ENCODE measurements at places on chromosomes 6 and 20.

GRCh38 chr20:43840382-43841070 is 74.1 kb upstream of the TOX2 start:
- no peak for DNase-seq

GRCh38 chr6:27452496-27452897 is 20.4 kb downstream of the ZNF184 start:
- DNase-seq: no peak

DNA sequence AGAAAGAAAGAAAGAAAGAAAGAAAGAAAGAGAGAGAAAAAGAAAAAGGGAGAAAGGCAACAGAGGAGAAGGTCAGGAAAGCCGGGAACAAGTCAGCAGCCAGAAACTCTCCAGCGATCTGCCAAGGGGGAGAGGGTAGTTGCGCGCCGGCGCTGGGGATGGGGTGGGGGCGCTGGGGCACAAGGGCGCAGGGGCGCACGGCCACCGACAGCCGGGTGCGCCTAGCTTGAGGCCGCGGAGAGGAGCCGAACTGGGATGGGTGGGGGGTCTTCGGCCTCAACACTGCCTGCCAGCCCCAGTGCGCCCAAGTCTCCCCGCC is 533 bp upstream of the RSPO3 start:
- DNase-seq: no peak

DNA sequence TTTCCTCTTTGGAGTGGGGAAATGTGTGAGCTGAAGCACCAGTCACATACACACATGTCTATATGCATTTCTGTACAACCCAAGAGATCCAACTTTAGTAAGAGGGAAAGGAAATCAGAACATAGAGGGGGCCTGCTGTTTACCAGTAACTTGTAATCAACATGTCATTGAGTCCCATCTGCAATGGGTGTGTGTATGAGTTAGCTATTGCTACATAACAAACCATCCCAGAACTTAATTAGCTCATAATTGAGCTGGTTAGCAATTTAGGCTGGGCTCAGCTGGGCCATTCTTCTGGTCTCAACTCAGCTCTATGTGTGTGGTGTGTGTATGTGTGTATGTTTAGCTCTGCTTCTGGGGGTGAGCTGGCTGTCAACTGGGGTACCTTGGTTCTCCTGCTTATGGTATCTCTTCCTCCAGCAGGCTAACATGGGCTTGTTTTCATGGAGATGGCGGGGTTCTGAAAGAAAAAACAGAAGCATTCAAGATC is 10.3 kb upstream of the RPP40 start:
- no peak for DNase-seq

DNA sequence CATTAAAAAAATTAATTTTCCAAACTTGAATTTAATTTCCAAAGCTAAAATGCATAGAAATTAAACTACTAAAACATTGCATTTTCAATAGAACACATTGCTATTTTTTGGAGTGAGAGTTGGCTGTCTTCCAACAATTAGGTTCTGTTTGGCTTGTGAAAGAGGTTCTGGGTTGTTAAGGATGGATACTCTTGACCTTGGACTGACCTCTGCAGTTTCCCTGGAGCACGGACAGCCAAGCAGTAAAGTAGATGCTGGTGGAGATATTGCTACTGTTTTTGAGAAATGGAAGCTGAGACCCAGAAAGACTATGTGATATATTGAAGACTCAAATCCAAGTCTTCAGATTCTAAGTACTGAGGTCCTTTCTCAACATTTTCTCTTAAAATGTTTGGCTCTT is 95.9 kb upstream of the CHD6 start:
- no peak for DNase-seq

GRCh38 chr6:118252474-118252873 is 295.6 kb upstream of the PLN start:
- no peak for DNase-seq

DNA sequence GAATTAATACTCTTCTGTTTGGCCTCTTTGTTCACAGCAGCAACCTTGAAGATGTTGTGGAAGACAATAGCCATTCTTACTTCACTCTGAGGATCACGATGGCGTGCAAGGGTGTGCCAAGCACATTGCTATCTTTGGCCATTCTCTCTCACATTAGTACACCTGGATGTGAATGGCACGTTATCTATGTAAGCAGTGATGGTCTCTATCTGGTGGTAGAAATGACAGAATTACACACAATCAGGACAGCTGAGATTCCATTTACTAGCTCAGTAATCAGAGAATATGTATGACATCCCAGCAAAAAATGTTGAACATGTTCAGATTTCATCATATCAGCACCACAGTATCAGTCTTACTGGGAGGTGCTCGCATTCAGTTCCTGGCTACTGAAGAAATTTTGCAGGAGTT is 116.2 kb downstream of the LCA5 start:
- no peak for DNase-seq

GRCh38 chr6:85047818-85048217 is 283.4 kb upstream of the TBX18 start:
- no peak for DNase-seq

DNA sequence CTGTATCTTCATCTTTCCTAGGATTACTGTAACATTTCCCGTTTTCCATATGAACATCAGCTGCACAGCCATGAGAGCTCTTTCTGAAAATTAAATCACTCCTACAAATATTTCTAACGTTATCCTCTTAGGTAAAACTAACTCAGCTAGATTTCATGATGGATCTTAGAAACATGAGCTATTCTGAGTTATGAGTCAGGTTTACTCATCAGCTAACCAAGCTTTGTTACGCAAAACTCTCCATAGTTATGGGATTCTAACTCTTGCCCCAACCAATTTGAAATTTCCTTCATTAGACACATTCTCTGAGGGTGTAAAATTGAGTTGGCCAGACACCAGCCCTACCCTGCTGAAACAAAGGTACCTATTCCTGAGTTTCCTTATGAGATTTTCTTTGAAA is 14.0 kb downstream of the DEFB110 start:
- peak; percentile 27 for DNase-seq

DNA sequence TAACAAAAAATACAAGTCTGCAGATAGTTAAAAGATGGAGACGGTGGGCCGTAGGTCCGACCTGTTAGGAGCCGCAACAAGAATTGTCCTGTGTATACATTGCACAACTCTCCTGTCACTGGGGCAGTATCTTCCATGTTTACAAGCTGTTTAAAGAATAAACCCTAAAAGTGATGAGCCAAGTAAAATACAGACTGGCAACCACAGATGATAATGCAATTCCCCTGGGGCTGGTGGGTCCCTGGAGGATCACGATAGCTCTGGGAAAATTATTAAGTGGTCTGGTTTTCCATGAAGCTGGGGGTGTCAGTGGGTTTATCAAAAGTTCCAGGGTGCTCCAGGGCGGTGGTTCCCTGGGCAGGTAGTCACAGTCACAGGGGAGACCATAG is 8.1 kb upstream of the FAM50B start:
- DNase-seq: no peak

DNA sequence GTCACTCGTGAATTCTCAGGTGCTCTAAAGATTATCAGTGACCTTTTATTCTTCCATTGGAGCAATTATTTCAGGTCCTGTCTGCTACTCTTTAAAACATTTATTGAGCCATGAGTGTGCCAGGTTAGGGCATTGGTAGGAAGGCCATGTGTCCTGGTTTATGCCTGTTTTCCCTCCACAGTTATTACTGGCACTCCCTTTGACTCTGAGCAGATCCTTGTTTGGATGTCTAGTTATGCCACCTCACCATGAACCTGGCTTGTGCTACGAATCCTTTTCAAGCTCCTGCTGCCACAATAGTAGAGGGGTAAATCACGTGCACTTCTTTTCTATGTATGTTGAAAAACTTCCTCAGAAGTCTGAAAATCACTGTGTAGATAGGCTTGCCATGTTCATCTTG is 27.4 kb downstream of the CRYBG1 start:
- DNase-seq: no peak

DNA sequence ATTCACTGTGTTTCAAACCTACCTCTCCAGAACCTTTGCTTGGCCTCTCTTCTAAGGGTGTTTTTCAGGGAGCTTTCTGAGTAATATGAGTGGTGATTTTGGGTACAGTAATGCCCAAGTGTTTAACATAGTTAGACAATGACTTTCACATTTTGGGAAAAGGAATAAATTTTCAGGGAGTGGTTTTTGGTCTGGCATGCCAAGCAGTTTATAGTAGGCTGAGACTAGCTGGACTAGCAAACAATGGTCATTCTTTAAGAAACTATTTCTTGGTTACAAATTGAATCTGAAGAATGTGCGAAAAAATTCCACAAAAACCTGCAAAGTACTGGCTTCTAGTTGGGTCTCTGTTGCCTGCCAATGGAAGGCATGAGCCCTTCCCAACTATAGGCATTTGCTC is 15.4 kb downstream of the FNDC1 start:
- no peak for DNase-seq

GRCh38 chr20:24160563-24161281 is 172.1 kb upstream of the GGTLC1 start:
- peak; percentile 24 for DNase-seq

DNA sequence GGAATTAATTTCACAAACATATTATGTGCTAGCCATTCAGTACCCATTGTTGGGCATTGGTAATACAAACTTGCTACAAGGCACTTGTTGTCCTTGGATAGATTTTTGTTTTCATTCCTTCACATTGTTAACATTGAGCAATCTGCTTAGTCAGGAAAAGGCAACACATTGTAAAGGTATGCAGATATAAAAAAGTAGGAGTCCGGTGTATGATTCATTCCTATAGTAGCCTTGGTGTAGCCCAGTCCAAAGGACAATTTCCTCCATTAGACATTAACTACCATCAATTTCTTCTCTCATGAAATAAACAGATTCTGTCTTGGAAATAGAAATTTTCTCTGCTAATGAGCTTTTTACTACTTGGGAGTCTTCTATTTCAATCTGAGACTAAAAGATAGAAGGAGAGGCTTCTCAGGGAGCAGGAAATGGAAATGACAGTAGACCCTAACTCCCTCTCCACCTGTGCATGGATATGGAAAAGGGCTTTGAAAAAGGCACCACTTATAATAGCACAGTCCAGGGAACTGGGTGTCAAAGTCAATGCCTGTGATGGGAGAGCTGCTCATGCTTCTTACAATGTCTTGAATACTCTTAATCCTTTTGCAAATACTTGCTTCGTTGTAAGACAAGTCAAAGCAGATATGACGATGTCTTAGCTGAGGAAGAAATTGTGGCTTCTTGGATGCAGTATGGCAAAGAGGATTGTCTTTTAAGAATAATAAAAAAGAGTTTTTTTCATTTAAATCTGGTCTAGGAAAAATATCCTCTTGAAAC is 369.4 kb upstream of the CITED2 start:
- DNase-seq: peak; percentile 93

DNA sequence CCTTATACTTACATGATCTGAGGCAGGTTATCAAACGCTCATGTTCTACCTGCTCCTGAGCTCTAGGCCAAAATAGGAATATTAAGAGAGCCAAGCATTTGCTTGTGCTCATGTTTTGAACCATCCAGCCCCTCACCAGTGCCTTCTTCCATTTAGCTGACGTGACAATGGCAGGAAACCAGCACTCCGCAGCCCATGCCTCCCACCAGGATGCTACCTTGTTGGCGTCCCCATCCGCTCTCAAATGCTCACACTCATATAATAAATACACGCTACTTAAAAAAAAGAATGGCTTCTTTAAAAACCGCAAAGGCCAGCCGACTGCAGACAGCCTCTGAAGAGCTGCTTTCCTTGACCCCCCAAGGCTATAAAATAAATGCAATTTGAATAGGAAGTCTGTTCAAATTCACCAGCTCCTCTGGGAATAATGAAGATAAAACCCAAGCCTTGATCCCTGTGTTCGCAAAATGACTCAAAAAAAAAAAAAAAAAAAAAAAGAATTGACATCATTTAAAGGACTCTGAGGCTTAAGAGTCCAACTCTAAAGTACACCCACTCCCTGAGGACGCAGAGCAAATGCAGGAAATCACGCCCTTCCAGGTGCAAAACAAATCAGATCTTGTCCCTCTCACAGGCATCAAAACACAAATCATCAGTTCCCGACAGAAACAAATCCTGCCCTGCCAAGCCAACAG is 29.0 kb downstream of the RNASET2 start:
- no peak for DNase-seq

DNA sequence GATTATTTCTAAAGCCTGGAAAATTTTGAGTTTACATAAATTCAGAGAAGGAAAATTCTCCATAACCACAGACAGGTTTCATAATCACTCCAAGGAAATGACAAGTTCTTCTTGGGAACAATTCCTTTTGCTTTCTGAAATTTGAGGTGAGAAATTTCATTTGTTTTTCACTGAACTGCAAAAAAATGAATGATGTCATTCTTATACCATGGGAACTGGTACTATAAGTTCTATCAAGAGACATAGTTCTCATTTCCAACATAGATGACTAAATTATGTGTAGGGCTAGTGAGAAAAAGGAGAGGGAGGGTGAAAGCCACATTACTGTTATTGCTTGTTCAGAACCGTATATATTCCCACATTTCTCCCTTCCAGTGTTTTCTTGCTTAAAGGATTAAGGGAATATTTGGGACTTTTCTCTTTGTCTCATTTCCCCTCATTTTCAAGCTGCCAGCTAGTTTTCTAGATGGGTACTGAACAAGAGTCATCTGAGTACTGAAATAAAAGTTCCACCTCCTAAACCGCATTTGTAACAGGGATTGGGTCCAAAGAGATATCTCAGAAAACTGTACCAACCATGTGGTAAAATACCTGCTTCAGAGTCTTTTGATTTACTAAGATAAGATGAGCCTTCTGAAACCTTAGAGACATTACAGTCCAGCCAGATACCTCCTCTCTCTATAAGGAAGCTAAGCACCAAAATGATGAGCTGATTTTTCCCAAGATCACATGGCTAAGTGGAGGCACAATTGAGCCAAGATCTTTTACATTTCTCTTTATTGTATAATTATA is 144.3 kb upstream of the PRDM1 start:
- DNase-seq: no peak

GRCh38 chr6:86016077-86016476 is 373.4 kb upstream of the SYNCRIP start:
- no peak for DNase-seq

- no peak for DNase-seq
Measured at GRCh38 chr20:4912380-4913142, 88.7 kb downstream of the SLC23A2 start.

- no peak for DNase-seq
Measured at GRCh38 chr6:123524781-123525180, 112.0 kb downstream of the TRDN start.

- no peak for DNase-seq
Measured at GRCh38 chr20:61573415-61574305, 321.6 kb downstream of the CDH4 start.

GRCh38 chr20:19934792-19935491 is 82.2 kb upstream of the NAA20 start:
- DNase-seq: no peak

All from Panc1 (cell line).